ENCODE measurements at places on chromosomes 11 and 22. TPM values are rescaled to one million over a fixed set of nuclear protein-coding genes. Genes with fewer than 3 reads are reported as not detected.

The C22orf42 gene
- 15.6 TPM for total RNA-seq

The OR5B12 gene
- 0.71 TPM for total RNA-seq

The SF3A1 gene
- 159 TPM for total RNA-seq

The MYO18B gene
- total RNA-seq = 23.6 TPM

The TEX12 gene
- 11.6 TPM for total RNA-seq

The POLDIP3 gene
- 57.5 TPM for total RNA-seq

The ASCL2 gene
- 4.8 TPM for total RNA-seq

The SORL1 gene
- 21.8 TPM for total RNA-seq

The MOGAT2 gene
- total RNA-seq = 0.19 TPM

The CBX6 gene
- total RNA-seq = 33.1 TPM

The SMTN gene
- total RNA-seq = 52.5 TPM

The MS4A1 gene
- total RNA-seq = 0.43 TPM

The CASTOR1 gene
- total RNA-seq = 71.4 TPM

The LMNTD2 gene
- total RNA-seq = 59.9 TPM

The KRTAP5-7 gene
- total RNA-seq = 1.7 TPM

The H19 gene
- total RNA-seq = 158 TPM

The NLRP14 gene
- total RNA-seq = 1.6 TPM

The FERMT3 gene
- total RNA-seq = 7.2 TPM

The ISX gene
- not detected for total RNA-seq

The CASP1 gene
- total RNA-seq = 1.8 TPM

The OR51B4 gene
- 0.74 TPM for total RNA-seq
